ENCODE measurements at places on chromosomes 4 and X.

GRCh38 chr4:88457307-88458103 lies 586 bp downstream of the HERC5 start:
- DNase-seq = peak; percentile 74

- DNase-seq = no peak
Measured at GRCh38 chrX:134883137-134883700, 107.6 kb upstream of the SMIM10 start.

- no peak for DNase-seq
Measured at GRCh38 chr4:101711590-101712260, 78.8 kb upstream of the BANK1 start.

DNA sequence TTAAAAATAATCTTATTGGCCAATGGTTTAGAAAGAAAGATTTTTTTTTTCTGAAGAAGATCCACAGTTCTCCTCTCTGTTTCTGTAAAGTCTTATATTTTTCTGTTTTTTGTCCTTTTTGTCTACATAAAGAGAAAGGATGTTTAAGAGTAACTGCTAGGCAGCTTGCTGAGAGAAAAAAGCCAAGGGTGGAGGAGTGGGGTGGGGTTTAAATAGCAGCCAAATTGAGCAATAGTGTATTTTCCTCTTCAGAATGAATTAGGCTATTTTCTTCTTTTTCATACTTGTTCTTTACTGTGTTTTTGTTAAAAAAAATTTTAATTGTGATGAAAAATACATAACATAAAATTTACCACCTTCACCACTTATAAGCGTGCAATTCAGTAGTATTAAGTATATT lies 224.6 kb downstream of the SOWAHB start:
- no peak for DNase-seq

DNA sequence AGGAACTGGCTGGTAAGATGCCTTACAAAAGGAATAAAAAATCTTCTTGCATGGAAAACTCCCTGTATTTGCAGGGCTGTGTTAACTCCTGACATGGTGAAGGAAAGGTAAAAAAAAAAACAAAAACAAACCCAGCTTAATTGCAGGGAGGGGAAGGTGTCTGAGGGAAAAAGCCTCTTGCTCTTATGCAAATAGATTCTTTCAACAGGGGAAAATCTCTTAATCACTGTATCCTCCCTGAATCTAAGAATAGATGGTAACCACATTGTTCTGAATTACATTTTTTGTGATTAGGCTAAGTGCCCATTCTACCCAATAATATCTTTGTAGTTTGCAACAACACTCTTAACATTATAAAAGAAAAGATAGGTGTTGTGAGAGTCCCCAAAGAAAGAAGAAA lies 172.6 kb downstream of the RBM46 start:
- DNase-seq = no peak

DNA sequence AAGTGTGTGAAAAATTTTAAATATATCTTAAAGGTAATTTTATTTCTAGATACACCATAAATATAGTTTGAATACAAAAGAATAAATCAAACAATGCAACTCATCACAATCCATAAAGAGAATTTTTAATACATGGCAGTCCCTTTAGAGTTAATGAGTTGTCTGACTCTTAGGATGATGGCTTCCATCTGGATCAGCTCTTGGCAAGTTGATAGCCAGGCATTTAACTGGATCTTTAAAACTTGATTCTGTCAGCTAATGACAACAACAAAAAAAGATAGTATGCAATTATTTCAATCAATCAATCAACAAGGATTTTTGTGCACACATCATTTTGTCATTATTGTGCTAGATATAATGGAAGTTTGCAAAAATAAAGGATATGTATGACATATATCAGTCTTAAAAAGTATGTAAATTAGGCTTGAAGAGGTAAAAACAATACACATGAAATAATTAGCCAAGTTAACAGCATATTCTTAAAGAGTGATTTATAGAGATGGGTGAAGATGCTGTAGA lies 174.9 kb upstream of the PCDH18 start:
- DNase-seq = no peak

DNA sequence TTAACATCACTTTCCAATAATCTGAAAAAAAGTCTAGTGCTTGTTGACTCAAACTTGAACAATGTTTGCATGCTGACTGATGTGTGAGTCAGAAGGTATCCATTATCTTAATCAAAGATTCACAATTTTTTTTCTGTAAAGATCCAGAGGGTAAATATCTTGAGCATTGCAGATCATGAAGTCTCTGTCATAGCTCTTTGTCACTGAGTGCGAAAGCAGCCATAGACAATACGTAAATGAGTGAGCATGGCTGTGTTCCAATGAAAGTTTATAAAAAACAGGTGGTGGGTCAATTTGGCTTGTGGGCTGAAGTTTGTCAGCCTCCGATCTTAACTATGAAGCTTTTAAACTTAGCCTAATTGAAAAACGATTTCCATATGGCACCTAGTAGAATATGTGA lies 37.7 kb downstream of the NHS start:
- DNase-seq = peak; percentile 14

- no peak for DNase-seq
Measured at GRCh38 chr4:34066126-34066525, 2178.2 kb downstream of the ARAP2 start.

DNA sequence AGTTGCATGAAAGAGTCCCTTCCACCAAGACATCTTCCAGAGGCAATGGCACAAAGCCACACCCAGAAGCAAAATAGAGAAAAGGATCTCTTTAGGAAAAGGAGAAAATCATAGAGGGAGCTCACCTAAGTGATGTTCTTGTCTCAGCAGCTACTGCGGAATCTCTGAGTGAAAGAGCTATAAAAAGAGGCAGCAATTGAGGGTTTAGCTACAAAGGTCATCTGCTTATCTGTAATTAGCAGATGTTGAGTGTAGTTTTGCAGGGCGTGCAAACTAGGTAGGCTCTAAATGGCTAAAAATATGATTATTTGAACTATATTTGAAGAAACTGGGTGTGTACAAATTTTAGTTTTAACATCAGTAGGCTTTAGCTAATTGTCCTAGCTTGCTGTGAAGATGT lies 276.0 kb downstream of the HS3ST1 start:
- DNase-seq = no peak

GRCh38 chr4:64897683-64898082 lies 488.4 kb upstream of the TECRL start:
- no peak for DNase-seq

DNA sequence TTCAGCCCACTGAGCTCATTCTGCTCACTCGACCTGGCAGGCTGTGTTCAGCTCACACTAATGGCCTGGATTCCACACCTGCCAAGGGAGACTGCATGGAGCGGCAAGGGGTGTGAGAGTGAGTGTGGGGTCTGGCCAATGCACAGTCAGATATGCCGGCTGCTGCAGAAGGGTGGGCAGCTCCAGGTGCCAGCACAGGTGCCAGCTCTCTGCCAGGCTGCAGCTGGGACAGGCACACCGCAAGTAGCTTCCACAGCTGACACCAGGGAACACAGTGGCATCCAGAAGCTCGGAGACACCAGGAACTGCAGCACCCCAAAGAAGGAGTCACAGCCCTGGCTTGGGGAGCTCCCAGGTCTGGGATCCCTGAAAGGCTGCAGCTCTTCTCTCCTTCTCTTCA lies 83.7 kb downstream of the PRDM5 start:
- DNase-seq = no peak

GRCh38 chr4:186701273-186701672 lies 22.4 kb downstream of the FAT1 start:
- DNase-seq = no peak

DNA sequence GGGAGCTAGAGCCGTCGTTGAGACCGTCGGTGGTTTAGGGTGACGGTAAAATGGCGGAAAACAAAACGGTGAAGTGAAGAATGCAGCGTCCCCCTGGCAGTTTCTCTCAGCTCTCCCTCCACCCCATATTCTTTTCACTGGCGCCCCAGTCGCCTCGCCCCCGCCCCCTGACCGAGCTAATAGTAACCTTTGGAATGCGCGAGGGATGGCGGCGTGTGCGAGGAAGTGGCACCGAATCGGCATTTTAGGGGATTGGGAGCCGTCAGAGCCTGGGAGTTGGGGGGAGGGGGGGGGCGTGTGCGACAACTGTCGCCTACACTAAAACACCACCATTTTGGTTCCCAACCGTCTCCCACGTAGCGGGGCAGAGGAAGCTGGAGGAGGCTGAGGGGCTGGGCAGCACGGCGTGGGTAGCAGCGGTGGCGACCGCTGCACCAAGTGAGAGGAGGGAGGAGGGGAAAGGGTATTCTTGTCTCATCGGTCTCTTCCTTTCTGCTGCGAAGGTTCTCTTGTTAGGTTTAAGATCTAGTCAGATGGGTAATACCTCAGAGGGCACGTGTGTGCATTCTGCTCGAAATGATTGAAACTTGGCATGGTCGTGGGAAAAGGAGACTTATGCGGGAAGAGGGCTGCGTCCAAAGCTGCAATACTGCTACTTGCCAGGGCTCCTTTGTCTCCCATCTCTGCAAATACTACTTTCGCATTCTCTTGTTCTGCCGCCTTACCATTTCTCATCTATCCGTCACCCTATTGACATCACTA lies 840 bp downstream of the ZNF711 start:
- DNase-seq = peak; percentile 60

DNA sequence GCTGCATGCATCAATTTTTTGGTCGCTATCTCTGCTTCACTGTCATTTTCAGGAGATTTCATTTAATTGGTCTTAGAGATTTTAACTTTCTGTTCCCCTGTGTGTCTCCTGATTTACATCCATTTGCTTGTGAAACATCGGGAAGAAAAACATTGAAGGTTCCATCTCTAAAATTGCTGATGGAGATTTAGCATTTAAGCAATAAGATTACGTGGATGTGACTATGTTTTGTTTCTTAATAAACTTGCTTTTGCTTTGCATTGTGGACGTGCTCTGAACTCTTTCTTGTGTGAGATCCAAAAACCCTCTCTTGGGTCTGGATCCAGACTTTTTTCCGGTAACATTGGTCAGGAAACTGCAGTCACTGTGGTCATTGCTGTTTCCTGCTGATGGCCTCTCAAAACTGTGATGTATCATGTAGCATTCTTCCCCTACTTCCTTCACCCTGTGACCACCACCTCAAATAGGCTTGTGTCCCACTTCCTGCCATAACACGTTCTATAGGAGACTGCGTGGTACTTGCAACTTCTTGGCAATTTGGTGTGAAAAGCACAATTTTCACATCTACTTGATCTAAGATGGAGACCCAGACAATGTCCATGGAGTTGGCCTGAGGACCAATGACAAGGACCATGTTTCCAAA lies 4.9 kb downstream of the CXCL2 start:
- DNase-seq = no peak

DNA sequence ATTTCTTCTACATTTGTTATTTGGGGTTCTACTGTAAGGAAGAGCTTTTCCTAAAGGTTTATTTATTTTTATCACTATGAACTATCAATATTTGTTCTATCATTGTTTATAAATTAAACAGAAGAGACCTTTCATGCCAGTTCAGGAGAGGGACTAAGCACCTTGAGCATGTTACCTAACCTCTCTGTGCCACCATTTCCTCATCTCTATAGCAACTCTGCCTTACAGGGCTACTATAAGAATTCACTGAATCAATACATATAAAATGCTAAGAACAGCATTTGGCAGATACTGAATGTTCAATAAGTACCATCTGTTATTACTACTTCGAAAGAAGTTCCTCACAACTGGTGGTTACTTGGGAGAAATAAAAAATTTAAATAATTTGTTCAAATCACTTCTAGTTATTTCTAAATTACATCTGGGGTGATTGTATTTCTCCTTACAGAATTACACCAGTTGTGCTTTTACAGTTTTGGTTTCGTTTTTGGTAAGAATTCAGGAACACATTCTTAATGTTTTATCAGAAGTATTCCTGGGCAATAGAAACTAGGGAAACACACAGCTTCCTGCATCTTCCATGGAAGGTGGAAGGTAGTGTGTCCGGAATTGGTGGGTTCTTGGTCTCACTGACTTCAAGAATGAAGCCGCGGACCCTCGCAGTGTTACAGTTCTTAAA lies 32.9 kb downstream of the EREG start:
- no peak for DNase-seq

DNA sequence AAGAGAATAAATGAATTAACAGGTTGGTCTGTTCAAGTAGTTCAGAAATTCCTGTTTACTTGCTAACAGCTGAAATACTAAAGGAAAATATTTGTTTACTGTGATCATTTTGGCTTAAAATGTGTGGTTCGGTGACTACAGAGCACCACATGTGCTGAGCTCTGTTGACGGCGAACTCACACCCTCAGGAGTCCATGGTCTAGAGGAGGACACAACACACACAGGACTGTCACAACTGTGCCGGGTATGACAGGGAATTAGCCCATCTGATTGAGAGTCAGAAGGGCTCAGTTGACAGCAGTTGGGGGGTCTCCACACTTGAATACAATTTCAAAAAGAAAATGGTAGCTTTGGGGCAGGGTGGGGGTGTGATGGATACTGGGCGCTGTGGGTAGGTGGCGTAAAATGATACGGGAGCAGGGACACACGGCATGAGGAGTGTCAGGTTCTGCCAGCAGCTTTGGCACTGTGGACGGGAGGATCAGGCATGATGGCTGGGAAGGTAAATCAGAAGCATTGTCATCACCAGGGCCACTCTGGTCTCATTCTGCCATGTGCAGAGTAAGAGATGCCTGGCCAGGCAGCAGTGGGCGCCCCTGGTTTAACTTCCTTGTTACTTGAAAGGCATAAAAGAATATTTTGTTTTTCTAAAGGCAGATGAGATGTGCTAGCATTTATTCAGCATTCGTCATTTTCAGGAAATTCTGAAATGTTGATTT lies 33.3 kb downstream of the CLDN22 start:
- no peak for DNase-seq

DNA sequence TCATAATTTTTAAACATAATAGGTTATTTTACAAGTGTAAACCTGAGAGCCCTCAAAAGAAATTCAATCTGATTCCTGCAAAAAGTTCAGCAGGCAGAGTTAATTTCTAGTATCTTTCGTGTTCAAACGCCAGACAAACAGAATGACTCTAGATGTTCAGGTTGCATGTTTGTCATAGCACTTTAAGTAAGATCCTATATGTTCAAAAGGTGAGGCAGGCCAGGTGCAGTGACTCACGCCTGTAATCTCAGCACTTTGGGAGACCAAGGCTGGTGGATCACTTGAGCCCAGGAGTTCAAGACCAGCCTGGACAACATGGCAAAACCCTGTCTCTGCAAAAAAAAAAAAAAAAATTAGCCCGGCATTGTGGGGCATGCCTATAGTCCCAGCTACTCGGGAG lies 1.1 kb upstream of the RASSF6 start:
- DNase-seq = no peak

DNA sequence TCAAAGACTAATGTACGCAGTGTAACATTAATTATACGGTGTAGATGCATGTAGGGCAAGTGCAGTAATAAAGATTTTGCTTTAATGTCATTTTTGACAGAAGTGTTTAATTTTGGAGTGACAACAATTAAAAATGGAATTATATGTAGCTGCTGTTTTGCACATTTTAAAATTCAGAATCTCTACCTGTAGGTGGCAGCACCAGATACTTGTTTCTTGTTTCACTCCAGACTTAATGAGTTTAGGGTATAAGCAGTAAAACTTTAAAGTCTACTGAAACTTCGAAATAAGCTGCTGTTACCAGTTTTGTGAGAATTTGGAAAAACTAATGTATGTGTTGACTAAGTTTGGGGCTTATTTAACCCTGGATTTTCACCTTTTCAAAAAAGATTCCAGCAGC lies 144.9 kb downstream of the POLA1 start:
- peak; percentile 7 for DNase-seq
